ENCODE measurements at places on chromosomes 13 and 19.

DNA sequence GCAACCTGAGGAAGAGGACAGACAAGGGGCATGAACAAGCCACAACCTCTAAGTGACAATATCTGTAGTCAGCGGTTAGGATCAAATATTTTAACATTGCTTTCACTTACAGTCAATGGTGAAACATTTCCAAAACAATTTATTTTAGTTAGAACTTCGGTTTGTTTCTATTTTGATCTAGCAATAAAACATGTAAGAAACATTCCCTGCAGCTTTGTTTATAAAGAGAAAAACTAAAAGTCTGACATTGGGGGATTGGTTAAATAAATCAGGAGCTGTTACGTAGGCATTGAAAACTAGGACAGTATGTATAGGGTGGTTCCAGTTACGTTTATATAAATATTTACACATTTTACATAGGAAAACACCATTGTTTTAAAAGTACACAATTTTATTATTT, 3.4 kb downstream of the URI1 start:
- no peak for DNase-seq

- DNase-seq, result no peak
These were observed 11.0 kb downstream of the FUZ start for GRCh38 chr19:49801966-49802661.

DNA sequence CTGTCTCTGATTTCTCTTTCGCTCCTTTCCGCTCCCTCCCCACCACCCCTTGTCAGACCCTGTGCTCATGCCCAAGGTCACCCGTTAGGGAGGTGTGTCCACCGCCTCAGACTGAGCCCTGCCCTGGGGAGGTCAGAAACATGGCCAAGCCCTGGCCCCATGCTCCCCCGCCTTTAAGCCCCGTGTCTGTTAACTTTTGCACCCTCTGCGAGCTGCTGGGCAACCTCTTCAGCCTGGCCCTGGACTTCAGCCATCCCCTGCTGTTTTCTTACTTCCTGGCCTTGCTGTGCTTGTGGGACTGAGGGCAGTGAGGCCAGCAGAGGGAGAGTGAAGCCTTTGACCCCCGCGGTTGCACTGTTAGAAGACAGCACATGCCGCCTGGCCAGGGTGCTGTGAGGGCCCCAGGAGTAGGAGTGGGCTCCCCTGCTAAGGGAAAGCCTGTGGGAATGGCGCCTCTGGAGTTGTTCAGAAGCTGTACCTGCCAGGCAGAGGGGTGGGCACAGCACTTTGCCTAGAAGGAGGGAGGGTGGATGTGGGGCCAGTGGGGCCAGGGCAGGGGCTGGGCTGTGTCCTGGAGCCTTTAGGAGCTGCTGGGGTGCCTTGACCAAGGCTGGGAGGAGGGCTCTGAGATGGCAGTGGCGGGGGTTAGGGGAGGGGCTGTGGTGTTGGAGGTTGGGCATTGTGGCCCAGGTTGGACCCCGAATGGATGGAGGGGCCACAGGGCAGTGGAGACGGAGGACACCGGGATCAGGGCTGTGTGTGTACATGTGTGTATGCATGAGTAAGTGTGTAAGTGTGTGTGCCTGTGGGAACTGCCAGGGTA, 7.9 kb downstream of the UPF1 start:
- no peak for DNase-seq

- no peak for DNase-seq
These were observed 276.4 kb downstream of the KCNRG start for GRCh38 chr13:50291611-50292010.

GRCh38 chr13:110151462-110151861, 155.5 kb downstream of the COL4A1 start:
- DNase-seq, result no peak

- no peak for DNase-seq
These were observed 6.8 kb downstream of the LSM14A start for GRCh38 chr19:34179066-34179465.

- DNase-seq, result no peak
These were observed 33.0 kb downstream of the IL12RB1 start for GRCh38 chr19:18053576-18054219.

- no peak for DNase-seq
These were observed 1039.5 kb upstream of the SLC10A2 start for GRCh38 chr13:104105418-104106355.

DNA sequence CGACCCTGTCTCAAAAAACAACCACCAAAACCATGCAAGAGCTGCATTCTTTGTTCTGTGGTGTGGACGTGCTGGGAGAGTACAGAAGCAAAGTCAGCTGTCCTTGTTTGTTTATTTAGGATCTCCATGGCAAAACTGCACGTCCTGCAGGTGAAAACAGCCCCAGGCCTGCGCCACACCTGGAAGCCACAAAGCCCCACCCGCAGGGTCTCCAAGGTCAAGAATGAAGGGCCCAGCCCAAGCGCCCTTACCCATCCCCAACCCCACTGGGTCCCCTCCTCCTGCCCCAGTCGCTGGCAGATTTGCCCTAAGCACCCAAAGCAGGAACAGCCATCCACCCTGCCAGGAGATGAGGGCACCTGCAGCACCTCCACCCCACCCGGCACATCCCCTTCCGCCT, 10.5 kb downstream of the MBD3 start:
- no peak for DNase-seq

GRCh38 chr13:36630181-36630803, 43.5 kb upstream of the SERTM1 start:
- DNase-seq, result no peak

DNA sequence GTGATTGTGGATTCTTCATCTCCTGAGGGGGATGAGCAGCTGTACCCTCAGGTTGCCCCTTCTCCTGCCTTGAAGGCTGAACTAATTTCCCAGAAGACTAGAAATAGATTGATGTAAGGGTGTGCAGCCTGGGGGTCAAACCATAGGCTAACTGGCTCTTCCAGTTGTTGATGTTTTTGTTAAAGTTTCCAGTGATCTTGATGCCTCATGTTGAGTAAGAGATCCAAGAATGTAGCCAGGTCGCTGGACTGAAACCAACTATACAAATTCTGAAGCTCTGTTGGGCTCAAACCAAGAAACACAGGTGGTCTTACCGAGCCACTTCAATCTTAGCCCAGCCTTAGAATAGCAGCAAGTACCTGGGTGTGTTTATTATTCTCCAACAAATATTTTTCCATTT, 391.8 kb downstream of the KLF5 start:
- DNase-seq, result no peak

- no peak for DNase-seq
These were observed 53.4 kb downstream of the FLT3 start for GRCh38 chr13:28046981-28047380.

DNA sequence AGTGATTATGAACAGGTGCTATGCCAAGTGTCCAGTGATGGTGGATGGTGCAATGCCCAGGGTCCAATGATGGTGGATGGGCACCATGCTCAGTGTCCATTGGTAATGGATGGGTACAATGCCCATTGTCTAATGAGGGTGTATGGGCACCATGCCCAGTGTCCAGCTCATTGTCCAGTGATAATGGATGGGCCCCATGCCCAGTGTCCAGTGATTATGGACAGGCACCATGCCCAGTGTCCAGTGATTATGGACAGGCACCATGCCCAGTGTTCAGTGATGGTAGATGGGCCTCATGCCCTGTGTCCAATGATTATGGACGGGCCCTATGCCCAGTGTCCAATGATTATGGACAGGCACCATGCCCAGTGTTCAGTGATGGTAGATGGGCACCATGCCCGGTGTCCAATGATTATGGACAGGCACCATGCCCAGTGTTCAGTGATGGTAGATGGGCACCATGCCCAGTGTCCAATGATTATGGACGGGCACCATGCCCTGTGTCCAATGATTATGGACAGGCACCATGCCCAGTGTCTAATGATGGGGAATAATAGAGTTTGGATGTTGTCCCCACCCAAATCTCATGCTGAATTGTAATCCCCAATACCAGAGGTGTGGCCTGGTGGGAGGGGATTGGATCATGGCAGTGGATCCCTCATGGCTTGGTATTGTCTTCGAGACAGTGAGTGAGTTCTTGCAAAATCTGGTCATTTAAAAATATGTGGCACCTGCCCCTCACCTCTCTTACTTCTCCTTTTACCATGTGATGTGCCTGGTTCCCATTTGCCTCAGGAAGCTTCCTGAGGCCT, 87.8 kb downstream of the ANKRD10 start:
- no peak for DNase-seq

DNA sequence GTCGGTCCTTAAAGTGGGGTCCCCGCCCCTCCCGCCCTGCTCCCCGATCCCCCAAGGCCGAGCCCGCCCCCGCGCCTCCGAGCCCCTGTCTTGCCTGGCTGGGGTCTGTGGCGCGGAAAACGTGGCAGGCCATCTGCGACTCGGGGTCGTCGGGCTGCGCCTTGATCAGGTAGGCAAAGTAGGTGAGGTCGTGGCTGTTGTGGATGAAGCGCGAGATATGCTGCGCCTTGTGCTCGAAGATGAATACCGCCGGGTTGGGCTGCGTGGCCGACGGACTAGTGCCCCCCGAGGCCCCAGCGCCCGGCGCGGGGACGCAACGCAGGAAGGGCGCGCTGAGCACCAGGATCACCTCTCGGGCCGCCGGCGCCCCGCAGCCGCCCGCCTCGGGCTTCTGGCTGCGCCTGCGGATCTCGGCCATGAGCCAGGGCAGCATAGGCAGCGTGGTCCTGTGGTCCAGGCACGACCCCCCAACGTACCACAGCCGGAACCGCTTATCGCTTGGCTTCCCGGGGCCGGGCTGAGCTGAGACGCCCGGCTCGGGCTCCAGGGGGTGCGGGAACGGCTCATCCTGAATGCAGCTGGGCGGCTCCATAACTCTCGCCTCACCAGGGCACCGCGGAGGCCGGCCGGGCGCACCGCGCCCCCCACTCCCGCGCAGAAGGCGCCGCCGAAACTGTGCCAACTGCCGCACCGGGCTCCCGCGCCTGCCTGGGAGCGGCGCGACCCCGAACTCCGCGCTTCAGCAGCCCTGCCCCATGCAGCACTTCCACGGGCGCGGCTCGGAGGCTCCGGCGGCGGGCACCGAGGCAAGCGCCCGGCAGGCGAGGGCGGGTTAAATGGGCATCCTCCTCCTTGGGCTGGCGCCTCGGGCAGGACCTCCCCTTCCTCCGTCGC, 546 bp downstream of the TBC1D4 start:
- no peak for DNase-seq

DNA sequence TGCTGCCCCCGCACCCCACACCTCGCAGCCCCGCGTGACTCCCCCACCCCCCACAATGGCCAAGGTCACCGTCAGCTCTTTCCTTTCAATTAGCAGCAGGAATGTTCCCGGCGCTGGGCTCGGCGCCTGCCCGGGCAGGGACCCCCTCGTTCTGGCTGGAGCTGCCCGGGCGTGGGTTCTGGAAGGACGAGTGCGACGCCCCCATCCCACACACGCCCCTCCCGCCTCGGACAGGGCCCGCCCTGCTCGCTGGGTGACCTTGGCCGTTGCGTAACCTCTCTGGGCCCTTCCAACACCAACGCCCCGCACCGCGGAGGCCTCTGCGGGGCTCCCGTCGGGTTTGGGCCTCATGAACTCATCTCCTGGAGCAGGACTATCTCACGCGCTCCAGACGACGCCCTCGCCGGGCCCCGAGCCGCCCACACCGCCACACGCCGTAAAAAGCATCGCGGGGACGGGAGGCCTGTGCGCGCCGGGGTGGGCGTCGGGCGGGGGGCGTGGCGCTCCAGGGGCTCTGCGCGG, 10.3 kb downstream of the PALM start:
- DNase-seq, result no peak

DNA sequence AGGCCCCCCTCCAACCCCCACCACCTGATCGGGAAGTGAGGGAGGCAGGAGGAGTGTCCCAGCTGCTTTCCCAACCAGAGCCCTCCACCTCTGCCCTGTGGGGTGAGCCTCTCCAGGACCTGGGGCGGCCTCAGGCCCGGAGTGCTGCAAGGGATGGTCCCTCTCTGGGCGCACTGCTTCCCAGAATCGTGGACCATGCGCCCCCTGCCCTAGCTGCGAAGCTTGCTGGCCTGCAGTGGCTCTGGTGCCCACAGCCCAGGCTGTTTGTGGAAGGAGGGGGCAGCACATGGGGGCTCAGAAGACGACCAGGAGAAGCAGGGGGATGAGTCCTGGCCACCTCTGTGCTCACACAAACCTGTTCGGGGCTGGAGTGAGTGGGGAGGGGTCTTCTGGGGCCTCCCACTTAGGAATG, 33.6 kb downstream of the CEBPG start:
- DNase-seq, result no peak

DNA sequence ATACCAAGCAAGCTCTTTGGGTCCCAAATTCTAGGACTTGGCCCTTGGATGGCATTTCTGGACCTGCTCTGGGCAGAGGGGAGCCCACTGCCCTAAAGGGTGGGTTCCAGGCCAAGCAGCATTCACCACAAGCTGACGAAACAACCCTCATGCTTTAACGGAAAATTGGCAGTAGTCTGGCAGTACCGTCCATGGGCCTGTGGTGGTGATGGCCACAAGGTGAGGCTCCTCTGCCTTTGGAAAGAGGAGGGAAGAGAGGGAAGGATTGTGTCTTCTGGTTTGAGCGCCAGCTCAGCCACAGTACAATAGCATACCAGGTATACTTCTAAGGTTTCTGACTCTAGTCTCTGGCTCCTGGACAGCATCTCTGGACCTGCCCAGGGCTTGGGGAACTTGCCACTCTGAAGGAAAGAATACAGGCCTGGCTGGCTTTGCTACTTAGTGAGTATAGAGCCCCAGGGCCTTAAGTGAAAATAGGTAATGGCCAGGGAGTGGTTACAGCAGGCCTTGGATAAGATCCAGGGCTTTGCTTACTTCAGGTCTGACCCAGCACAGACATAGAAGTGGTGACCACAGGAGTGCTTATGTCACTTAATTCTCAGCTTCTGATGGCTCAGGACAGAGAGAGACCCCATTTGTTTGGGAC, 595.5 kb downstream of the LMO7 start:
- DNase-seq, result no peak

DNA sequence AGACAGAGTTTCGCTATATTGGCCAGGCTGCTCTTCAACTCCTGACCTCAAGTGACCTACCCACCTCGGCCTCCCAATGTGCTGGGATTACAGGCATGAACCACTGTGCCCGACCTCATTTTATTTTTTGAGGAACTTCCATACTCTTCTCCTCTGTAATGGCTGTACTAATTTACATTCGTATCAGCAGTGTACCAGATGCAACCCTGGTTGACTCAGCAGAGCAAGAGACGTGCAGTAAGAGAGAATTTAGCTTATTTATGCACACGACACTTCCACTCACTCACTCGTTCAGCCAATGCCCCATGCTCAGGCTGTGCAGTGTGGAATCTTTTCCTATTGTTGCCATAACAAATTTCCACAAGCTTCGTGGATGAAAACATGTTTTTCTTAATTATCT, 6.9 kb downstream of the KIR3DL3 start:
- no peak for DNase-seq
